WERI-Rb-1 (cell line): ENCODE measurements at places on chromosomes 13 and 19.
A peak's percentile ranks its signal among the peaks of the same experiment; 100 is the strongest.

- DNase-seq: no peak
These were observed 3.0 kb upstream of the AKAP8L start for GRCh38 chr19:15421721-15422260.

DNA sequence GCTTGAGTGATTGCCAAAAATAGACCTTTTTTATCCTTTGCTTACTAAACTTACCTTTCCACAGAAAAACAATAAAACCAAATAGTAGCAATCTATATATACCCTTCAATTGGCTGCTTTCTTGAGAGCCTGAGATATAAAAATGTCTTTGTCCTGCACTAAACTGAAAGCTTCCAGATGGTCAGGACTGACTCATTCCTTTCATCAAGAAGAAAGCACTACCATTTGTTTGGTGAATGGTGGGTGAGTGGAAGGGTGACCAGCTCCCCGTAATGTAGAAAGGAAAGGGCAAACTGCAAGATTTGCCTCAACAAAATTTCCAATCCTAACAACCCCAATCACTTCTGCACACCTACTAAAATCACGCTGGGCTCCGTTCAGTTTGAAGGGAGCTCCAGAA lies 67.8 kb downstream of the SACS start:
- DNase-seq: no peak

- peak; percentile 74 for DNase-seq
These were observed 537.6 kb downstream of the EFNB2 start for GRCh38 chr13:105997581-105998550.

- no peak for DNase-seq
These were observed 1.7 kb downstream of the MPV17L2 start for GRCh38 chr19:18194554-18195238.

GRCh38 chr19:13007292-13008045 lies 12.2 kb downstream of the NFIX start:
- DNase-seq: no peak

DNA sequence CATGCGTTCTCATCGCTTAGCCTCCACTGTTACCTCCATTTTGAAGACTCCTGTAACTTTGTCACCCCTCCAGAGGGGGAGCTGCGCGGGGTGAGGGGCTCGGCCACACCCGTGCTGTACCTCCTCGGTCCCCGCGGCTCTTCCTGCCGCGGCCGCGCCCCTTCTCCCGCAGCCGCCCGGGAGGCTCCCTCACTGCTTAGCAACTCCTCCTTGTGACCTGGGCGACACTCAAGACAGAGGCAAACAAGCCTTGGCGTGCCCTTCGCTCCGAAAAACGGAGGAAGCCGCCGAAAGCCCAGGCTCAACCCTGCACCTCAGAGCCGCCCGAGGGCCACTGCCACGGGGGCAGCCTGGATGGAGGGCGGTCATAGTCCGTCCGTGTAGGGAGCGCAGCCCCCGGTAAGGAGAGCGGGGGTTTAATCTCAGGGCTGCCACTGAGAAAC lies 494.3 kb downstream of the FOXO1 start:
- DNase-seq: no peak

GRCh38 chr19:12345197-12345596 lies 11.8 kb upstream of the ZNF563 start:
- DNase-seq: no peak

- peak; percentile 69 for DNase-seq
These were observed 5.7 kb downstream of the JAK3 start for GRCh38 chr19:17841810-17842662.

DNA sequence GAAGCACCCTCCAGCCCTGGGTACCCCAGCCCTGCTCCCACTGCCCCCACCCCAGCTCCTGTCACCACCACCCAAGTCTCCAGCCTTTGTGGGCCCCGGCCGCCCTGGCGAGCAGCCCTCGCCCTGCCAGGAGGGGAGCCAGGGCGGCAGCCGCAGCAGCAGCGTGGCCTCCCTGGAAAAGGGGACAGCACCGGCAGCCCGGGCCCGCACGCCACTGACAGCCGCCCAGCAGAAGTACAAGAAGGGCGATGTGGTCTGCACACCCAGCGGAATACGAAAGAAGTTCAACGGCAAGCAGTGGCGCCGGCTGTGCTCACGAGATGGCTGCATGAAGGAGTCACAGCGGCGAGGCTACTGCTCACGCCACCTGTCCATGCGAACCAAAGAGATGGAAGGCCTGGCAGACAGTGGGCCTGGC lies 3.9 kb downstream of the CIC start:
- no peak for DNase-seq

DNA sequence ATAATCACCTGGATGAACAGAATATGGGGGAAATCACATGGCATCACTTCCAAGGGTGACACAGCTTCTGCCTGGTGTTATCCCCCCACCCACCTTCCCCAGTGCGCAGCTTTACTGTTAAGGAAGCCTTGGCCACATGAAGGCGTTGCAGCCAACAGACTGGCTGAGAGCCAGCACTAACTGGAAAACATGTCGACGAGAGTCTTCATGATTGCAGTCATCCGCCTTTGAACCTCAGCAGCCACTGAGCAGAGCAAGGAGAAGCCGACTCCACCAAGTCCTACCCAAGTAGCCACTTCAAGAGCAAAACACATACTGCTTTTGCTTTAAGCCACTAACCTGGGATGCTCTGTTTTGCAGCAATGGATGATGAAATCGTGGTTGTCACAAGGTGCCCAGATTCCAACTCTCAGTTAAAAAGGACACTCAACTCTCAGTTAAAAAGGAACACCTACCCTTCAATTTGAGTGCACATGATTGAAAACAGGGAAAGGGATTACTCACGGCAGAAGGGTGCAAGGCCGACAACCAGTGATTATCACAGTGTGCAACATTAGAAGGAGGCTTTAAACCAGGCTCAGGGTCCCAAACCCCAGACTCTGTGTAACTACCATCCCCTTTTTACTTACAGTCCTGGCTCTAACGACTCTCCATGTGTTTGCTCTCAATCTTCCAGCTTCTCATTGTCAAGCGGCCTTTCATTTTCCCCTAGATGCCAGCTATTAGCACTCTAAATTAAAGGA lies 149.1 kb downstream of the KLF12 start:
- no peak for DNase-seq

DNA sequence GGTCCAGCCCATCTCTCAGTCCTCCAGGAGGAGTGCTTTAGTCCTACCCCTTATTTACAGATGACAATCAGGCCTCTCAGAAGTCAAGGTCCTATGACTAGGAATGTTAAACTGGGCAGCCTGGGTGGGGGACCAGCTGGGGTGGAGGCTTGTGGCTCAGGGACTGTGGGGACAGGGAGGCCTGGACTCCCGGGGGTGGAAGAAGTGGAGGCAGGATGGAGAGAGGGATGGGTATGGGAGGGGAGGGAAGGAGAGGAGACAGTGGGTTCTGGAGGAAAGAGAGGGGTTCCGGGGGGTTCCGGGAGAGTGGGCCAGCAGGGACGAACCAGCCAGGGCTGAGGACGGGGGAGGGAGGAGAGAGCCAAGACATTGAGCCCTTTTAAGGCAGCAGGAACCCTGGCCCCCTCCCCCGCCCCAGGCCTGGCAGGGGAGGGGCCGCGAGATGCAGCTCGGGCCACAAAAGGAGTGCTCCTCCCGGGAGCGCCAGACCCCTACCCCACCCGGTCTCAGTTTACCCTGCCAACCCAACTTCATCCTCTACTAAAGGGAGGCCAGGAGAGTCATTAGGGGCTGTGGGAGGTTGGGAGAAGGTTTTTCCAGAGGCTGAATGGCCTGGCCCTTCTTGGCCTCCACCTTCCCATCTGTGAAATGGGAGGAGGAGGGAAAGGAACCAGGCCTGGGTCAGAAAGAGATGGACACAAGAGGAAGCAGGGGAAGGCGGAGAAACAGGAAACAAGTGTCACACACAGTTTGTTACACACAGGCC lies 1.7 kb downstream of the DMPK start:
- no peak for DNase-seq

GRCh38 chr13:96238241-96238640 lies 148.3 kb downstream of the HS6ST3 start:
- no peak for DNase-seq

DNA sequence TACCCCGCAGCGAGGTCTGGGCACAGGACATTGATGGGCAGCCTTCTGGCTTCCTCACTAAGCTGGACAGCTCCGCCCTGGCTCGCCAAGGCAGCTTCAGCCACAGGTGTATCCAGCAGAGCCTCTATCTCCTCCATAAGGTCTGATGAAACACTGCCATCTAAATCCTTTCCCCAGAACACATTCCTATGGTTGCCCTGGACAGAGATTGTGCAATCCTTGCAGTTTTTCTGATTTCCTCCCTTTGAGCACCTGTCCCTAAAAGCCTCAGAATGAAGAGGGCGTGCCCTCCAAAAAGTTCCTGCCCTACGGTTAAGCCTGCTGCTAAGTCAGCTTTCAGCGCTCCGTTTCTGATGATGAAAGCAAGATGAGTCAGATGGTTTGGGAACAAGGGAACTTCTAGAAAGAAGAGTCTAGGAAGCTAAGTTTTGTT lies 21.0 kb downstream of the CLEC4M start:
- no peak for DNase-seq

DNA sequence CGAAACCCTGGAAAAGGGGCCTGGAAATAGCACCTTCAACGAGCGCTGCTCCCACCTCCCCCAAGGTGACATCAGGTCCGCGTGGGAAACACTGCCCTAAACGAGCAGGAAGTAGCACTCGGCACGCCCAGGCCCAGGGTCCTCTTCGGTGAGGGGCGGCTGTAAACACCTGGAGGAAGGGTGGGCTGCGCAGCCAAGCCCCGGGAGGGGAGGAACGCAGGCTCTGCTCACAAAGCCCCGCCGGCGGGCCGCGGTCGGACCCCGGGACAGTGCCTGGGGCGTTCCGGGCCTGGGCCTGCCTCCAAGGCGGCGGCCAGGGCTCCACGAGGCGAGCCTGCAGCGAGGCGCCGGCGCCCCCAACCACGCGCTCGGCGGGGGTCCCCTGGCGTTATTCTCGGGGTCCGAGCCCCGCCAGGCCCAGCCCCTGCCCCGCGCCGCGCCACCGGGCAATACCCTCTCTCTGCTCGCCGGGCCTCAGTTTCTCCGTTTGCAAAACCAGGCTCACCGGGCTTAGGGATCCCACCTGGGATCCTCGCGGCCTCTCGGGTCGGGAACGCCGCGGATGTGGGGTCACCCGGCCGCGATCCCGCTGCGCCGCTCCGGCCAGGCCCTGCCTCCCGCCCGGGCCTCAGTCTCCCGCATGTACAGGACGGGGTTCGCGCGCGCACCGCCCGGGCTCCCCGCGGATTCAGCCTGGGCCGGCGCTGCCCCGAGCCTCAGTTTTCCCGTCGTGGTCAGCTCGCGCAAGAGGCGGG lies 630 bp downstream of the RNF126 start:
- peak; percentile 43 for DNase-seq
